ENCODE measurements at places on chromosomes 5 and 9. TPM values are rescaled to one million over a fixed set of nuclear protein-coding genes. Genes with fewer than 3 reads are reported as not detected.

Gene RANBP3L
- total RNA-seq, result not detected

Gene SLC45A2
- total RNA-seq, result 0.36 TPM

Gene PAM
- 84.1 TPM for total RNA-seq

Gene CCL21
- total RNA-seq, result not detected

Gene CA9
- 0.63 TPM for total RNA-seq

Gene CATSPER3
- total RNA-seq, result 0.54 TPM

Gene CDC20B
- not detected for total RNA-seq

Gene MRPS30
- total RNA-seq, result 54.1 TPM

Gene APBA1
- 4.4 TPM for total RNA-seq

All from neural crest cell (in vitro differentiated cells).